AG08395 (cell line): ENCODE measurements at places on chromosomes 1 and 21.
A peak's percentile ranks its signal among the peaks of the same experiment; 100 is the strongest.

DNA sequence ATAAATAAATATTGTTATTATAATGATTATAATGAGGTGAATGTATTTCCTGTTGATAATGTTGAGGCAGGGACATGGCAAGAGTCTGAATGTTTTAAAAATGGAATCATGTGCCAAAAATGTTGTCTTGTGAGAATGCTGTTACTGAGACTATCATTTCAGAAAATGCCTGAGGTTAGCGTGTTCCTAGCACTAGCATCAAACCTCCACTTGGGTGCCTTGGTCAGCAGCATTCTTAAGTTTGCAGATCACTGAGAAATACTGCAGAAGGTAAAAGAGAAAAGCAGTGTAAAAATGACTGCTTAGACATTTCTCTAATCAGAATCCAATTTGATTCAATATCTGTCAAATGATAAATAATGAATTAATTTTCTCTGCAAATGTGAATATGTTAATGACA lies 50.8 kb downstream of the OLFM3 start:
- DNase-seq: no peak

DNA sequence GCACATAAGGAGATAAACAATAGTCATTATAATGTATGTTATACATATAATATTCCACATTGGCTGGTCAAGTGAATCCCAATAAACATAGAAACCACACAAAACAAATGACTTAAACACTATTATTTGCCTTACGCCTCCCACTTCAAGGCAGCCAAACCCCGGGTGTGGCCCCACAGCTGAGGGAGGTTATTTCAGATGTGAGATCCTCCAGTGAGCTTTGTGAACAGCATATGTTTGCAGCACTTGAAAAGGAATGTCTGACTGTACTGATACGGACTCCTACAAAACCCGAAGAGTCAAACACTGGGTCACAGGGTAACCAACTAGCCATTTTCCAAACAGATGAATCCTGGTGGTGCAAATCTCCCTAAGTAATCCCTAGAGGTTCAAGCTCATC lies 27.1 kb upstream of the DISP1 start:
- no peak for DNase-seq

DNA sequence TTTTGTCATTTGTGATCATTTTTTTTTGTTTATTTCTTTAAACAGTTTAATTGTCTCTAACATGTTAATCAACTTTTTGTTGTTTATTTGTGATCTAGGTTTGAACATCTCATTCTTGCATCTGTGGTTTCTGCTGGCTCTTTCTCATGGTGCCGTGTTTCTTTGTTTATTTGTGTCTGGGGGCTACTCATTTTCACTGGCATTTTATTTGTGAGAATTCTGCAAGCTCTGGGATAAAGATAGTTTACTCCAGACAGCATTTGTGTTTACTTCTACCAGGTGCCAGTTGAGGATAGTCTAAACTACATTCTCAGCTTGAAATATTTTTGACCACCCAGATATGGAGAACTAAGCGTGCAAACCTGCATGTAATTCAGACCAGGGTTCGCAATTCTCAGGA lies 508.6 kb downstream of the KIF26B start:
- DNase-seq: no peak

DNA sequence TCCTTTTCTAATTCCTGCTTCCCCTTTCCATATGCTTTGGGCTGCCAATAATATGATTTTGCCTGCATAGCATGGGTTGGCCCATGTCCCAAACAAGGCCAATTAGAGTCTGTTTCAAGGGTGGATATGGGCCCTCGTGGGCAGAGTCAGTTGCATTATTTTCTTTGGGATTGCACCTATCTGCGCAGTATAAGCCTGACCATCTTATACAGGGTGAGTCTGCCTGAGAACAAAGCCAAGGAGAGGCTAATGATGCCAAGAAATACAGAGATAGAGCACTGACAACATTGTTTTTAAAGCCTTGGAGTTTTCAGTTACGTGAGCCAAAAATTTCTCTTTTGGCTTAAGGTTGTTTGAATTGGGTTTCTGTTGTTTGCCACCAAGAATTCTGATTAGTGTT lies 18.6 kb downstream of the OVAAL start:
- DNase-seq: no peak

DNA sequence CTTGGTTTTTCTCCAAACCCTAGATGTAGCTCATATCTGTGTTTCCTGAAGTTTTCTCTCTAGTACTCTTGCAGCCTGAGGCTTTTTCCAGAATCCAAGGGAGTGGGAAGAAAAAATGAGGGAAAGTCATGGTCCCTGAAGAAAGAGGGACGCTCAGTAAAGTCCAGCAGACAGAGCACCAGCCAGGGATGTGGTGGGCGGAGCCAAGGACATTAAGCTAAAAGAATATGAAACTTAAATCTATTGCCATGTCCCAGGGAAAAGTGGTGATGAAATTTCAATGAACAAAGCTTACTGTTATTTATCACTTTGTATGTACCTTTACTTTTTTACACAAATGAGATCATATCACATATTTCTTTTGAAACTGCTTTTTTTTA lies 430.2 kb downstream of the USP25 start:
- no peak for DNase-seq

- no peak for DNase-seq
Observed at GRCh38 chr1:8574985-8575384, 242.5 kb downstream of the RERE start.

DNA sequence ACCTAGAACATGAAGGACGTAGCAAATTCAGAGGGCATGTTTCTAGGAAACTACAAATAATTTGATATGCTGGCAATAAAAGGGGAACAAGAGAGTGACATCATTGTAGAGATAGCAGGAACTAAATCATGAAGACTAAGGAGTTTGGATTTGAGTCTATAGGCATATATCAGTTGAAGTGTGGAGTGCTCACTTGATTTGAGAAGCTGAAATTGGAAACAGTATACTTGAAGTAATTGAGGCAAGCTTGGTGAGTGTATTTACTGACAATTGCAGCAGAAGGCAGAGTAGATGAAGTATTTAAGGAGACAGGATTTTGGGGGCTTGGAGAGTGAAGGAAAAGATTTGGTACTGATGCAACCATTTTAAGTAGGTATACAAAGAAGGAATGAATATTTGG lies 6.4 kb upstream of the TMCO2 start:
- no peak for DNase-seq

- DNase-seq: no peak
Observed at GRCh38 chr1:22080191-22080590, 27.7 kb downstream of the CDC42 start.

- no peak for DNase-seq
Observed at GRCh38 chr21:31753949-31754707, 22.2 kb upstream of the SCAF4 start.

DNA sequence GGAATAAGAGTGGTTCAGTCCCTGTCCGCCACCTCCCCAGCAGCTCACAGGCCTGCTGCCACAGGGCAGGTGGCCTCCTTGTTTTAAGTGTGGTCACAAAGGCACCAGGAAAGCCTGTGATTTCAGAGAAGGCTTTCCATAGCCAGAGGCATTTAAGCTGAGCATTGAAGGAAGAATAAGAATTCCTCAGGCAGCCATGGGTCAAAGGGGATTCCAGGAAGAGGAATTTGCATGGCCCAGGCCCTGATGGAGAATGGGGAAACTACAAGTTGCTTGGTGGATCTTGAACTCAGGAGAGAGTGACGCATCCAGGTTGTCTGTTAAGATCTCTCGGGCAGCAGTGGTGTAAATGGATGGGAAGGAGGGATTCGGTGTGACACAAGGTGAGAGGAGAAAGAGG lies 66.7 kb downstream of the KLHDC7A start:
- no peak for DNase-seq

- no peak for DNase-seq
Observed at GRCh38 chr1:154391086-154391770, 13.9 kb upstream of the IL6R start.

- DNase-seq: no peak
Observed at GRCh38 chr1:77096496-77097255, 122.6 kb downstream of the PIGK start.

DNA sequence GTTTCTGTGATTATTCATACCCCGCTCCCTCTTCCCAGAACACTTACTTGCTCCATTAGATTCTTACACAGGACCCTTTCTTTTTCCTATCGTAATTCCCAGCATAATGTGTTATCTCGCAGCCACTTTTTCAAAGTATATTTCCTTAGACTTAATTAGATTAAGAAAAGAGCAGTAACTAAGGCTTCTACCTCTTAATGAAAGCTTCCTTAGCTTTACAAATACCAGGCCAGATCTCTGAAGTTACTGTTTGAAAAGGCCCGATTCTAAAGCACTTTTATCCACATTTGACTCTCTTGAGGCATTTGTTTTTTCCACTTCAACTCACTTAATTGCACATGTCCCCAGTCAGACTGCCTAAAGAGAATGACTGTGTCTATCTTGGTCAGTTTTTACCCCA lies 1264.3 kb upstream of the ADGRL2 start:
- DNase-seq: no peak

DNA sequence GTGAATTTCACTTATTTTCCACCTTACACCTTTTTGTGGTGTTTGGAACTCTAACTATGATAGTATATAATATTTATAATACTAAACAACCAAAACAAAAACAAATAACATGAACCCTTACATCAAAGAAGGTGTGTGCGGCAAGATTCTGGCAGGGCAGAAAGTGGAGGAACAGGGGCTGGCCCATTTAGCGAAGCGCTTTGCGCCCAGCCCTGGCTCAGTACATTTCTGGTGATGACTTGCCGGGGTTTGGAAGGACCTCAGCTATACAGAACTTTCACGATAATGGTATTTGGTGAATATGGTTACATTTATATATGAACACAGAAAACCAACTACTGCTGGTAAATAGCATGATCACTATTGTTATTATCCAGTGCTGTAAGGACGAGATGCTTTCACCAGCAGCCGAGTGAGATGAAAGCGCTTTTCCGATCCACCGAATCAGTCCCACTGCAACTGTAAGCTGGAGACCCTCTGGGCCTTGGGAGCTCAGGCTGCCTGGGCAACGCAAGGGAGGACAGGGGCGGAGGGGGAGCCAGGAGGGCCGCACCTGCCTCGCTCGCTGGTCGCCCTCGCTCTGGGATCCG lies 63.9 kb downstream of the CD247 start:
- no peak for DNase-seq

DNA sequence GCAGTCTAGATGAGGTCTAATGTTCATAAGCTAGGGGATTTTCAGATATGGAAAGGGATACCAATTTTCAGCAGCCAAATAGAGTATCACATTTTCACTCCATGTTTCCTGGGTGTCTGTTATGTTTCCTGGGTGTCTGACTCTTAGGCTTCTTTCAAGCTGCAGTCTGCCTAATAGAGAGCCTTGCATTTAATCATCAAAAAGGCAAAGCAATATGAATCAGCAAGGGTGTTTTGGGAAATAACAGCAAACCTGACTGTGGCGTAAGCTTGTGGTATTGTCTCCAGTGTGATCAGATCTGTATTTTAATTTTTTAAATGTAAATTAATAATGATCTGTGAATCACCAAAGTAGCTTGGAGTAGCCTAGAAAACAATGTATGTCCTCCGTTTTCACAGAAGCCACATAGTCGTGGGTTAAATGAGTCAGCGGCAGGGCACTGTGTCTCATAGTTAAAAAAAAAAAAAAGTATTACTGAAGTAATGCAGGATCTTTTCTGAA lies 10.4 kb downstream of the LGALS8 start:
- DNase-seq: peak; percentile 60

DNA sequence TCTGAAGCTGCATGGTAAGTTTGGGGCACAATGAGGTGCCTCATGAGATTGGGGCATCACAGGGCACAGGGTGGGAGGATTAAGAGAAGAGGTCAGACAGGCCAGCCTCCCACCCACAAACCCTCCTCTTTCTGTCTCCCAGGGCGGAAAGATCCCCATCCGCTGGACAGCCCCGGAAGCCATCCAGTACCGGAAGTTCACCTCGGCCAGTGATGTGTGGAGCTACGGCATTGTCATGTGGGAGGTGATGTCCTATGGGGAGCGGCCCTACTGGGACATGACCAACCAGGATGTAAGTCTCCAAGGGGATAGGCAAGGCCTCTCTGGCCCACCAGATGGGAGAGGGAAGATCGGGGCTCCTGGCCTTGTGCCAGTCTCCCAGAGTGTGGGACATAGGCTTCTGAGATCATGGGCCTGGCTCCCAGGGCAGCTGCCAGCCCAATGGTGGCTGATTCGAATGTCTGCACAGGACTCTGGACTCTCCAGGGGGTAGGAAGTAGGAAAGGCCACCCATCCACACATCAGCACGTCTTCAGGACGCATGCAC lies 63.7 kb downstream of the LACTBL1 start:
- DNase-seq: no peak

DNA sequence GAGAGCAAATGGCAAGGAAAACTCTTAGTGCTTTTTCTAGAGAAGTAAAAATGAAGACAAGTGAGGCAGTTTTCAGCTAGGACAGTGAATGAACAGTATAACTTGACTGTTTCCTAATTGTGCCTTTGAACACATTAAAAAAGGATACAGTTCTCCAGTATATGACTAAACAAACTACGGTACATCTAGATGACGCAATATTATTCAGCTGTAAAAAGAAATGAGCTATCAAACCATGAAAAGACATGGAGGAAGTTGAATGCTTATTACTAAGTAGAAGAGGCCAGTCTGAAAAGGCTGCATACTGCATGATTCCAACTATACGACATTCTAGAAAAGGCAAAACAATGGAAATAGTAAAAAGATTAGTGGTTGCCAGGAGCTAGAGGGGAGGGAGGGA lies 206.3 kb downstream of the SIPA1L2 start:
- DNase-seq: no peak

- DNase-seq: peak; percentile 35
Observed at GRCh38 chr1:203626910-203627246, 246 bp downstream of the ATP2B4 start.

- no peak for DNase-seq
Observed at GRCh38 chr21:40294345-40294744, 427.1 kb downstream of the PCP4 start.

GRCh38 chr1:180241716-180242544 lies 11.9 kb downstream of the LHX4 start:
- peak; percentile 47 for DNase-seq

DNA sequence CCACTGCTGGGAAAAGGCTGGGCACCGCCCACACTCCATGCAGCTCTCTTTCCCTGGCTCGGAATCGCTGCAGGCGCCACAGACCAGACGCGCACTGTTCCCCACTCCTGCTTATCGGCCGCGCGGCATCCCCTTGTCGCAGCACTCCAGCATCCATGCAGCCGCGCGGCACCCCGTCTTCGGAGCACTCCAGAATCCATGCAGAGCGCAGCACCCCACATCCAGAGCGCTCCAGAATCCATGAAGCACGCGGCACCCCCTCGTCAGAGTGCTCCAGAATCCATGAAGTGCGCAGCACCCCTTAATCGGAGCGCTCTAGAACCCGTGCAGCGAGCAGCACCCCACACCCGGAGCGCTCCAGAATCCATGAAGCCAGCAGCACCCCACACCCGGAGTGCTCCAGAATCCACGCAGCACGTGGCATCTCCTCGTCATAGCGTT lies 9.5 kb downstream of the TFF3 start:
- no peak for DNase-seq

DNA sequence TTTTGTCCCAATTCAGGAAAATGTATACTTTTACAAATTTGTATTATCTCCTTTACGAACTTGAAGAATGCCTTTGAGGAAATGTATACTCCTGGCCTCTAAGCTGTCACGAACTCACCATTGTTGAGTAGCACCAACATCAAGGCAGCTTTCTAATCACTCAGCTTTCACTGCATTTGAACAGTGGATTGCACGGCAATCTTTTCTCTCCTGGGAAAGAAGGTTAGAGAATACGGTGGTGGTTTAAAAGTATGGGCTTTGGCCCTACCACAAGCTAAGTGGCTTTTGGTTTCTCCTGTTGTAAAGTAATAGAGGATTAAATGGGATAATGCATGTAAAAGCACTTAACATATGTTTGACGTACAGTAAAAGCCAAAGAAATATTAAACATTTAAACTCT lies 57.8 kb downstream of the CNST start:
- no peak for DNase-seq
